ENCODE measurements at places on chromosomes 11 and 22. TPM values are rescaled to one million over a fixed set of nuclear protein-coding genes. Genes with fewer than 3 reads are reported as not detected.
A peak's percentile ranks its signal among the peaks of the same experiment; 100 is the strongest.

DNA sequence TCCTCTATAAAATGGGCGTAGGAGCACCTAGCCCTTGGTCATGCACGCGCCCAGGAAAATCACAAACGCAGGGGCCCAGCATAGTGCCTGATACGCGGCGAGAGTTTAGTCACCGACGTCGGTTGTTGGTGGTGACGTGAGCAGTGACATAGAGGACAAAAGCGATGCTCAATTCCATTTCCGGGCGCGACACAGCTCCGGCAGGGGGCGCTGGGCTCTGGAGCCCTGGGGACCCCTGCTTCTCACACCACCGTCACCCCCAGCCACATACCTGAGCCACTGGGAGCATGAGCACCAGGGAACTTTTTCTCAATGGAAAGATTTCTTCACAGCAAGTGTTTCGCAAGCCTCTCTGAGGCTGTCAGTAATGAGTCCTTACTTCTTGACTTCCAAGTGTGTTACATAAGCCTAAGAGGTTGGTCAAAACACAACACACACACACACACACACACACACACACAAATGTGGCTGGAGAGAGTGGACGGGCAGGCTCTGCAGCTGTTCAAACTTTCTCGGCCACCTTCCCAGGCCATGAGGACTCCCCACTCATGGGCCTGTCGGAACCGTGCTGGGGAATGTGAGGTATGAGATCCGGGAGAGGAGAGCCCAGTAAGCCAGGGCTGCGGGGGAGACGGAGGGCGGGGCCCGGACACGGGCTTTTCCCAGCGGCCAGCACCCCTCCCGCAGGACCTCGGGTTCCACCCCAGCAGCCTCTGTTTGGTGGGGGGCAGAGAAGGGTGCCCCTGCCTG, 36.9 kb upstream of the LINC01488 start:
- peak; percentile 71 for DNase-seq

GRCh38 chr11:19670030-19670791, 42.4 kb upstream of the NAV2 start:
- DNase-seq: no peak

DNA sequence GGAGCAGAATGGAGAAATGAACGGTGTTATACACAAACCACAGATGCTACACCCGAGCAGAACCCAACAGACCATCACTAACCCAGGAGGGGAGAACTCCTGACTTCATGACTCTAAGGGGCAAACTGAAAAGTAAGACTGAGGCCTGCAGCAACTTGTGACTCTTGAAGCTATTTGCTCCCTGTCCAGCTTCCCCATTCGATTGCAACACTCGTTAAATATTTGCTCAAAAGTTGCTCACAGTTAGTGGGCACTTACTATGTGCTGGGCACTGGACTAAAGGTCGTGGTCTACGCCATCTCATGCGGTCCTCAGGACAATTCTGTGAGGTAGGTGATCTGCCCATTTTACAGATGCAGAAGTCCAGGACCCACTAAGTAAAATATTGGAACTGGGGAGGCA, 9.5 kb upstream of the ADA2 start:
- no peak for DNase-seq

Gene TRIM51
- not detected for total RNA-seq

DNA sequence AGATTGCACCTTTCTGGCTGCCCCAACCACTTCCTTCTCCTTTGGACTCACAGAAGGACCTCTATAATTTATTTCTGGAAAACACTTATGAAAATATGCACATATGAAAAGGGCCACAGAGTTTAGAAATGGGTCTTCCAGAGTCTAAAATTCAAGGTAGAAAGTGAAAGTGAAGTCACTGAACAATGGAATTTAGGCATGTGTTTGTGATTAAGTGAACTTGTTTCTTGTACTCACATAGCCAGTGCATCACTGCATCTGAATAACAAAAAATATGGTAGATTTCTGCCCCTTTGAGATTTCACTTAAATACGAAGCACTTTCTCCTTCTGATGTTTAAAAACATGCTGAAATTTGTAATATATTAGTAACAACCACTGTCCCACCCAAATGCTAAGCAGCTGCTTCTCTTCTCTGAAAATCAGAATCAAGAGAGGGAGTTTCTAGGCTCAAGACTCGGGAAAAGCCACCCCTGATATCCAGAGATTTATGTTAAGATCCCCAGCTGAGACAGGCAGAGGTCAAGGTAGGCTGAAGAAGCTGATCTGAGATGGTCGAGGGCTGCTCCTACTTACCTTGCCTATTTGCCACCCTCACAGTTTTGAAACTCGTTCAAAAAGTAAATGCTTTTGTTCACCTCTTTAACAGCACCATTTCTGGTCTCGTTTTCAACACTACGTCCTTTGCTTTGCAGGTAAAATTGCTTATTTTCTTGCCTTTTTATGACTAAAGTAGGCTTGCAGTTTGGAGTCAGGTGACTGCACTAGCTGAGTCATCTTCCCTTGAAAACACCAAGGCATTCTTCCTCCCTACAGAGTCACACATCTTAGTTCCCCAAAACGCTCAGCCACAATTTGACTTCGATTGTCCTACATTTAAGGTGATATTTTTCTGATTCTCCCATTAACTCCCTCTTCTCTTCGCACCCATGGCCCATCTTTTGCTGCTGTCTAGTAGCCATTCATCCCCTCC, at the start of gene XKR3:
Gene XKR3, minus strand, starts transcription at position 696 of the 972 bp plus-strand sequence. CDS start 17,338 bp downstream, outside the sequence.
- DNase-seq: no peak

Data from umbilical cord (tissue), 2 donors.